Dermis blood vessel endothelial cell (primary cell): ENCODE measurements at places on chromosomes 7 and 10.

GRCh38 chr10:72318418-72319262, 36.1 kb downstream of the DNAJB12 start:
- DNase-seq = no peak

GRCh38 chr10:46227936-46228562, 58.7 kb upstream of the ANTXRL start:
- no peak for DNase-seq

DNA sequence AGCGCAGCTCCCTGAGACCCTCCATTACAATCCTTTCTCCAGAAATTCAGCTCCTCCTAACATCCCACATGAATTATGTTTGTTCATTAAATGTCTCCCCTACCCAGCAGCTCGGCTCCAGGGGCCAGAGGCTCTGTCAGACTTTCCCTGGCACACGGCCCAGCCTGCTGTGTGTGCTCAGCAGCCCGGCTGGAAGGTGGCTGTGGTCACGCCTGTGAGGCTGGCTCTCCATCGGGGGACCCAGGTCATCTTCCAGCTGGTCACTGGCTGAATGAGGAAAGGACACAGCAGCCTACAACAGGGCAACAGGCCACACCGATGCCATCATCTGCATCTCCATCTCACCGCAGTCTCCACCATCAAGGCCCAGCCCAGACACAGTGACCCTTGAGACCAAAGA, 219.8 kb downstream of the MAD1L1 start:
- no peak for DNase-seq

GRCh38 chr7:74418076-74418475, 35.6 kb upstream of the GTF2IRD1 start:
- DNase-seq = no peak

DNA sequence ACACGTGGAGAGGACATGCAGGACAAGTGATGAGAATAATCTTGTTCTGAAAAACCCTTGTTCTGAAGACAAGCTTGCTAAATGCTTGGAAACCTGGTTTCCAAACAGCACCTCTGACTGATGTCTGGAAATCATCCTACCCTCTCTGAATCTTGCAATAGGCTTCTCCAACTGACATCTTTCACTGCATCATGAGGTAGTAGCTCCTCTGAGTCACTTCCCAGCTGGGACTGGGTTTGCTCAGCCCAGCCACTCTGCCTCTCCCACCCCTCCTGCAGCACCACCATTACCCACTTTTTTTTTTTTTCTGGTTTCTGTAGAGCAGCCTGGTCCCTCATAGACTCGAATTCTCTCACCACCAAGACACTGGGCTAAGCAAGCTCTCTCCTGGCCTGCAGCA, 919.8 kb downstream of the GRID1 start:
- no peak for DNase-seq

DNA sequence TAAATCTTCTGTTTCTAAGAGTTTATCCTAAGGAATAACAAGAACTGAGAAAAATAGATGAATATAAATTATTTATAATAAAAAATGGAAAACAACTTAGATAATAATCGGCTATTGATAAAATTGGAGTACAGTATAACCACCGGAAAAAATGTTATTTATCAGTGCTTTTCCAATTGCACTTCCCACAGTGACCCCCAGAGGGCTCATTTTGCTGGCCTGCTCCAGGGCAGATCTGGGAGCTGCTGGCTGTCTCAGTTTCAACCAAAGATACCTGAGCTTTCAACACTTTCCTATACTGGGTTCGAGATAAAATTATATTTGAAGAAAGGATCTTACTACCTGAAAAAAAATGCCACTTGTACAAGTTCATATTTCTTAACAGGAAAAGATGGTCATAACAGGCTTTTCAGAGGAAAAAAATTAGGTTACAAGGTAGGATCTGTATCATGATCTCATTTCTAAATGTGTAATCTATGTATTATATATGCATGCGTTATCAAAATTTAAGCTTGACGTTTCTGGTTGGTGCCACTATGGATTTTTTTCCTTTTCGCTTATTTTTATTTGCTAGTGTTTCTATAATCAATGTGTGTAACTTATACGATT, 165.7 kb downstream of the NPSR1 start:
- peak; percentile 75 for DNase-seq

DNA sequence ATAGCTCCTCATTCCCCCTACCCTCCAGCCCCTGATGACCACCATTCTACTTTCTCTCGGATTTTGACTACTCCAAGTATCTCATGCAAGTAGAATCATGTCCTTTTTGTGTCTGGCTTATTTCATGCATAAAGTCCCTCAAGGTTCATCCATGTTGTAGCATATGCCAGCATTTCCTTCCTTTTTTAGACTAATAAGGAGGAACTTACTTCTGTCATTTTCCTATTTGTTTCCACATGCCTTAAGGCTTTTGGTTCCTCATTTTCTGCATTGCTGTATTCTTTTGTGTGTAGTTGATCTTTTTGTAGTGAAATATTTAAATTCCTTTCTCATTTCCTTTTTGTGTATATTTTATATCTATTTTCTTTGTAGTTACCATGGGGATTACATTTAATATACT, 376.9 kb downstream of the CALN1 start:
- no peak for DNase-seq

GRCh38 chr10:30036341-30036740, 23.0 kb downstream of the JCAD start:
- DNase-seq = no peak

- no peak for DNase-seq
Observed at GRCh38 chr10:47344996-47345870, 2.9 kb upstream of the RBP3 start.

GRCh38 chr7:36658335-36659171, 65.7 kb downstream of the AOAH start:
- peak; percentile 2 for DNase-seq

DNA sequence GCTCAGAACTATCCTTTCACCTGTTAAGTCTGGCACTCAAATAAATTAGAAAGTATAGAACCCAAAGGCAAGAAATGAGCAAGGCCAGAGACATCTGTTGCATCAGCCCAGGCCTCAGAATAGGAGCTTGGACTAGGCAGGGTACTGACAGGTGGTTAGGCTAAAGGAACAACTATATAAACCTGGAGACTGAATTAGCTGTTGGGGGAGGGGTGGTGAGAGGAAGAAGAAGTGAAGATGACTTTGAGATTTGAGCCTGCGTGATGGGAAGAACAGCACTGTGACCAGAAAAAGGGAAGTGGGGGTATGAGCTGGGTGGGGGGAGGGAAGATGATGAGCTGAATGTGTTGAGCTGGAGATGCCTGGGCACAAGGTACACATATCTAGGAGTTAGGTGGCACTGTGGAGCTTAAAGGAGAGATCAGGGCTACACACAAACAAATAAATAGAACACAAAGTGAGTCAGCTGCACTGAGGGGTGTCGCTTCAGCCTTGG, 244.7 kb downstream of the PTEN start:
- DNase-seq = no peak

DNA sequence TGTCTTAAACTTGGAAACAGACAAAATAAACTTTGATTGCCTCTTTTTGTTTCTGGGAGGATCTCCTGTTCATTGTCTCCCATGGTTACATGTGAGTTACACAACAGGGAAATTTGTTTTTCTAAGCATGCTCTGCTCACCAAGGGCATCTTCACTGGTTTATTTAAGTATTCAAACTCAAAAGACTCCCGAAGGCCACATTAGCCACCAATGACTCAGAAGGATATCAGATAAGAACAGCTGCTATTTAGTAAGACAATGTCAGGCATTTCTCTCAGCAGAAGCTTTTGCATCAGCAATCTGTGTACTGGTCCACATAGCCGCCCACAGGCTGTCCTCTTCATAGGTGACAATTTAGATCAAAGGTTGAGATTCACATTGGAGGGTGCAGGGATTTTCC, 19.3 kb downstream of the OR6B1 start:
- peak; percentile 54 for DNase-seq

DNA sequence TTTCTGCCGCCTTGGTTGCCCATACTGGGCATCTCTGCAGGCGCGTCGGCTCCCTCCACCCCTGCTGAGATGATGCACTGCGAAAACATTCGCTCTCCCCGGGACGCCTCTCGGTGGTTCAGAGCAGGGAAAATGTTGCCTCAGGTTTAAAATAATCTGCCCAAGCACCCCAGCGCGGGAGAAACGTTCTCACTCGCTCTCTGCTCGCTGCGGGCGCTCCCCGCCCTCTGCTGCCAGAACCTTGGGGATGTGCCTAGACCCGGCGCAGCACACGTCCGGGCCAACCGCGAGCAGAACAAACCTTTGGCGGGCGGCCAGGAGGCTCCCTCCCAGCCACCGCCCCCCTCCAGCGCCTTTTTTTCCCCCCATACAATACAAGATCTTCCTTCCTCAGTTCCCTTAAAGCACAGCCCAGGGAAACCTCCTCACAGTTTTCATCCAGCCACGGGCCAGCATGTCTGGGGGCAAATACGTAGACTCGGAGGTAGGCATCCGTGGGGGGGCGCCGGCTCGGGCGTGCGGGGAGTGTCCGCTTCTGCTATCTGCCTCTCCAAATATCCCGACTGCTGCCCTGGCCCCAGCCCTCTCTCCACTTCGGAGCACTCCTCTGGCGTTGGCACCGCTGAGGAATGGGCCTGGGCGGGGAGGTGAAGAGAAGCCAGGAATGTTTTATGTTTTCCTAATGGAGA, at the start of gene CAV1:
Gene CAV1, plus strand, starts transcription at position 428 of the 689 bp plus-strand sequence. Its CDS starts 27 bp downstream, at position 455.
- DNase-seq = peak; percentile 98

DNA sequence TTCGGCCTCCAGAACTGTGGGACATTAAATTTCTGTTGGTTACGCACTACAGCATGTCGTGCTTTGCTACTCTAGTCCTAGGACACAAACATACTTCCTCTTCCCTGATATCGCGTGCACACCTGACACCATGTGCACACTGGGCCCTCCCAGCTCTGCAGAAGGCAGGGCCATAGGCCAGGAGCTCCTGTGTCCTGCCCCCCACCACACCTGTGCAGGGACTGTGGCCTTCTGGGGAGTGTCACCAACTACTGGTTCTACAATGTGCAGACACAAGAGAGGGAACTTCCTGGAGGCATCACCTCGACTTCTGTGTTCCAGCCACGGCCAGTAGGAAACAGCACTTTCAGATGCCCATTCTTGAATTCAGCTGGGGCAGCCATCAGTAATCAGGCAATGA, 646.4 kb upstream of the MGMT start:
- DNase-seq = no peak

- DNase-seq = peak; percentile 63
Observed at GRCh38 chr10:11014671-11015445, 2.8 kb upstream of the CELF2 start.

GRCh38 chr10:132199854-132200311, 13.1 kb downstream of the DPYSL4 start:
- DNase-seq = no peak

- DNase-seq = no peak
Observed at GRCh38 chr10:121765204-121765603, 162.6 kb downstream of the ATE1 start.

DNA sequence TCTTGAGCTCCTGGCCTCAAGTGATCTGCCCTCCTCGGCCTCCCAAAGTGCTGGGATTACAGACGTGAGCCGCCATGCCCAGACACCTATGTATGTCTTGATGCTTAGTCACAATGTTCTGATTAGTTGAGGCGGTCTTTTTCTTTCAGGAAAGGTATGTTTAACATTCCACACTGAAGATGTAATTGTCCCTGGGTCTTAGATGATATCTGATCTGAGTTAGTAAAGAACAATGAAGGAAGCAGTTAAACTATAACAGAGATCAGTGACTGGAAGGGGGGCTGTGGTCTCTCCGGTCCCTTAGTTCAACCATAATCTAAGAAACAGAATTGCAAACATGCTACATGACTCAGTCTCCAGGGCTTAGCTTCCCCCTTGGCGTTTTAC, 31.5 kb upstream of the SH2D4B start:
- peak; percentile 79 for DNase-seq

- no peak for DNase-seq
Observed at GRCh38 chr7:5476001-5476400, 52.4 kb upstream of the TNRC18 start.

- DNase-seq = no peak
Observed at GRCh38 chr10:64731016-64731415, 1209.8 kb downstream of the REEP3 start.

DNA sequence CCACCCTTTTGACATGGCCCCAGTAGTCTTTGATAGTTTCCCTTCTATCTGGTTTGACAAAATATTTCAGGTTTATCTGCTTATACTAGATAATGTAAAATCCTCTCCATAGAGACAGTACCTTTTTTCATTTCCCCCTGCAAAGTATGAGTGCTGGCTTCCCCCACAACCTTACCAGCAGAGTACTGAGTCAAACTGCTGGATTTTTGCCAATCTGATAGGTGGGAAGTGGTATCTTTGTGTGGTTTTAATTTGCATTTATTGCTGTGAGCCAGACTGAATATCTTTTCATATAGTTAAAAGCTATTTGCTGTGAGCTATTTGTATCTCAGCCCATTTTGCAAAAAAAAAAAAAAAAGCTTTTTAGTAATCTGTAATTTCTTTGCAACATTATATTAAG, 32.1 kb upstream of the HECTD2 start:
- DNase-seq = peak; percentile 7

GRCh38 chr7:5514440-5515035, 90.9 kb upstream of the TNRC18 start:
- DNase-seq = no peak

DNA sequence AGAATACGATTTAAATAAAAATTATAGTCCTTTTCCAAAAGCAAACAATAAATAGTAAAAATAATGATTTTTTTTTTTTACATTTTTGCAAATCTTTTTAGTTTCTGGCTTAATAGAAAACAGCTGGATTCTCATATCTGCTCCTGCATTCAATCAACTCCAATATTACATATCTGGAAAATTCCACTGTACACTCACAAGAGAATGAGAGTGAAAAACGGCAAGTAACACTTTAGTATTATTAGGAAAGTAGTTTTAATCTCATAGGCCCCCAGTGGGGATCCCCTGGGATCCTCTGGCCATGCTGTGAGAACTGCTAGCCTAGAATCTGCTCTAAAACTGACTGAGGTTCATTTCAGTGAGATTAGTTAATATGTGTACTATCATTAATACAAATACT, 128.6 kb upstream of the LRRN3 start:
- DNase-seq = no peak

DNA sequence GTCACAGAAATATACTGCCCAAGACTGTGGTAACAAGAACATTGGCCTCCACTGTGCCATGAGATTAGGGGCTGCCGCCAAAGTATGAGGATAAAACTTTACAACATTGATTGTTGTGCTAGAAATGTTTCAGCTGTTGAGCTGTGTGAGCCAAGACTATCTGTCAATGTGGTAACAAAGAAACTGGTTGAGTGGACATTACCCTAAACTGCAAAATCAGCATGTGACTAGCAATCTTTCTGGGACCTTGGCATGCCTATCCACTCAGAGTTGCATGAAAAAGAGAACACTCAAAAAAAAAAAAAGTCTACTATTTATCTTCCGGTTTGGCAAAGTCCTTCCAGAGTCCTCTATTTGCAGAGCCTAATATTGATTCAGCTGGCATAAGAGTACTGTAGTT, 605.6 kb upstream of the CNTNAP2 start:
- no peak for DNase-seq

DNA sequence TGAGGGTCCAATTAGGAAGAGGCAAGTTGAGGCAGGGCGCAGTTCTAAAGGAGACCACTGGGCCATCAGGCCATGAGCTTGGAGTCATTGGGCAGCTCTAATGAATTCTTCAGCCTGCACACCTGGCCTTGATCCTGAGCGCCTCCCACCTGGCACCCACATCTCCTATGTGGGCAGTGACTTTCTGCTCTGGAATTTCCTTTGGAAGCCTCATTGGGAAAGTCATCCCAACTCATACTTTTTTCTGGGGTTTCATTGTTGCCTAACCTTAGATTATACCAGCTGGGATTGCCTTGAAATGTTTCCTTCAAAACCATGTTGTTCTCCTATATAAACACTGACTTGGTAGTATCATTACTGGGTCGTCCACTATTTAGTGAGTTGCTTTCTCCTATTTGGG, 54.1 kb downstream of the PLPP4 start:
- DNase-seq = no peak

- DNase-seq = peak; percentile 69
Observed at GRCh38 chr7:157139111-157139809, 534 bp downstream of the UBE3C start.
